ENCODE measurements at places on chromosomes 2 and 18. TPM values are rescaled to one million over a fixed set of nuclear protein-coding genes. Genes with fewer than 3 reads are reported as not detected.

DNA sequence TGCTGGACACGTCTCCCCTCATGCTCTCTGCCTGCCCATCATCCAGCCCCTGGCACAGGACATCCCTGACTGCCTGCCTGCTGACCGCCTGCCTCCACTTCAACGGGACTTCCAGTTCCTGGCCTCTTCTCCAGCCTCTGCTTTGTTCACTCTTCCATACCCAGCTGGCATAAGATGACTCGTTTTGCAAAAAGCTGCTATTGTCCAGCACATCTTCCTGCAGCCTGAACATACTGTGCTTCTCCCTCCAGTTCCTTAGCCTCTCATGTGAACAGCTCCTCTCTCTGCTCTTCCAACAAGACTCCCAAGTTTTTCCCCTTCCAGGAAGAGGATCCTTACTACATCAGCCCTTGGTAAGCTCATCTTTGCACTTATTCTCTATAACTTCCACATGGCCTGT lies 62.4 kb upstream of the SKOR2 start:
- DNase-seq, result no peak

GRCh38 chr2:8661736-8662135 lies 20.1 kb upstream of the ID2 start:
- DNase-seq, result no peak

DNA sequence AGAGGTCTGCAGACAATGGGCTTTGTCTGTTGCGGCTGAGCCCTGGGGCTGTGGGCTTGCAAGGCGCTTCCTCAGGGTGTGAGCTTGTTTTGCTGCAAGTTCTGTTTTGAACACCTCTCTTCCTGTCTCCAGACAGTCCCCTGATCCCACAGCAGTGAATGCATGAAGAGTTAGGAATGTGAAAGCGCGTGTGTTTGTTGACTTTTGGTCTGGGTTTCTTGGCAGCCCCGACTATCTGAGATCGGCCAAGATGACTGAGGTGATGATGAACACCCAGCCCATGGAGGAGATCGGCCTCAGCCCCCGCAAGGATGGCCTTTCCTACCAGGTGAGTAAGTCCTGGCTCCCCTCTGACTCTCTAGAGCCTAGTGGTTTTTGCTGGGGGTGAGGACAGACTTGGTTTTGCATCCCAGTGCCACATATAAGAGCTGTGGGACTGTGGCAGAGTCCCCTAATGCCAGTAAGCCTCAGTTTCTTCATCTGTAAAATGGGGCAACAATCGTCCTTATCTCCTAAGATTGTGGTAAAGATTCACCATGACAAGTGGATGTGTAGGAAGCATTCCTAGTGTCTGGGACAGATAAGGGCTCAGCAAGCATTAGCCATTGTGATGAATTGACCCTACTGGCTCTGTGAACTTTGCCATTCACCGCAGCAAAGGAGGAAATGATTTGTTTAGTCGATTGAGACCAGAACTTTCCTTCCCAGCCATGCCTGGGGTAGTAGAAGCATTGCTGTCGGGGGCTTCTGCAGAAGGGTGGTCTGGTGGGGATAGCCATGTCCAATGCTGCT lies 3.0 kb downstream of the LBH start:
- peak; percentile 64 for DNase-seq

The GCG gene
- not detected for total RNA-seq

DNA sequence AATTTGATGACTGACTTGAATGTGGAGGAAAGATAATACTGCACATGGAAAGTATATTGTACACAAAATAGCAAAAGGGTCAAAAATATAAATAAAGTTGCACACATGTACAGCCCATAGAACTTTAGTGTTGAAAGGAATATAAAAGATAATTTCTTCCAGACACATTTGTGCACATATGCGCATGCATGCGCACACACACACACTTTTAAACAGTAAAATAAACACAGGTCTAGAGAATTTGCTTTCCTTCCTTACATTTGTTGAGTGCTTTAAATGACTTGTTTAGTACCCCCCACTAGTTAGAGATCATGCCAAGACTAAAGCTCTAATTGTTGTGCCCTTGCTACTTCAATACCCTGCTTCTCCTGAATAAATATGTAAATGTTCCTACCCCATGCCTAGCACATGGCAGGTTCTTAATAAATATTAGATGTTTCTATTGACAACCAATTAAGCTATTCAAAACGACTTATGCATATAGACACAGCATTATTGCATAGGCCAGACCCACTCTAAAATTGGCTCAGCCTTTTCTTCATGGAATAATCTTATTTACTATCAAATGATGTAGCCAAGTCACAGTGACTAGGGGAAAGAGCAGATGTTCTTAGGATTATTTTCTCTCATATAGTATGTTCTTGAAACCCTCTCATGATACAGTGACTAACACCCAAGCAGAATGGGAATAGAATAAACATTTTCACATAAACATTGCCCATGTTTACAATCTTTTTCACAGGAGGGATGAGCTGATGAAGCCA lies 165.5 kb upstream of the ACVR2A start:
- DNase-seq, result no peak

DNA sequence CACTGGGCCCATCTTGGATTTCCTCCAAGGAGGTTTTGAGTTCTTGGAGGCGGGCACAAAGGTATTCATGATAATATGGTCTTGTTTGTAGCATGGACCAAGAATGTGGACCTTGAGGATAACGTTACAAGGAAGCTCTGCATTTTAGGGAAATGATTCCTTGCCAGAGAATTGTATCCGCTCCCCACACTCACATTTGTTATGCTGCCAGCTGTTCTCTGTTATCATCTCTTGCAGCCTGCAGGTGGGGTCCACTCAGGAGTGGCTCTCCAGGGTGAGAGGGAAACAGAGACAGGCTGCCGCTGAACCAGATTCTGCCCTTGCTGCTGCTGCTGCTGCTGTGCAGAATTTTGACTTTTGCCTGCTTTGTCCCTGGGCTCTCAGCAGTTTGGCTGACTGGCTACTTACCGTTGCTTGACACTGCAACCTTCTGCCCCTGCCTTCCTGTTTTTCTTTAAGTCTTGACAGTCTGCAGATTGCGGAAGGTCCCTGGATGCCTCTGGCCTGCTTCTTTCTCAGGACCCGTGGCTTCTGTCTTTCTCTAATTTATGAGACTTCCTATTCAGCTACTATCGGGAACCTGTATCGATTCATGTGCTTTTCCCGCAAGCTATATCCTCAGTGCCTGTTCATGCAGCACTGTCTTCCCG lies 122.3 kb upstream of the DOCK10 start:
- DNase-seq, result no peak

The FAP gene
- not detected for total RNA-seq

The ANKRD30B gene
- not detected for total RNA-seq

- peak; percentile 24 for DNase-seq
These were observed 296.5 kb upstream of the GYPC start for GRCh38 chr2:126359494-126359893.

DNA sequence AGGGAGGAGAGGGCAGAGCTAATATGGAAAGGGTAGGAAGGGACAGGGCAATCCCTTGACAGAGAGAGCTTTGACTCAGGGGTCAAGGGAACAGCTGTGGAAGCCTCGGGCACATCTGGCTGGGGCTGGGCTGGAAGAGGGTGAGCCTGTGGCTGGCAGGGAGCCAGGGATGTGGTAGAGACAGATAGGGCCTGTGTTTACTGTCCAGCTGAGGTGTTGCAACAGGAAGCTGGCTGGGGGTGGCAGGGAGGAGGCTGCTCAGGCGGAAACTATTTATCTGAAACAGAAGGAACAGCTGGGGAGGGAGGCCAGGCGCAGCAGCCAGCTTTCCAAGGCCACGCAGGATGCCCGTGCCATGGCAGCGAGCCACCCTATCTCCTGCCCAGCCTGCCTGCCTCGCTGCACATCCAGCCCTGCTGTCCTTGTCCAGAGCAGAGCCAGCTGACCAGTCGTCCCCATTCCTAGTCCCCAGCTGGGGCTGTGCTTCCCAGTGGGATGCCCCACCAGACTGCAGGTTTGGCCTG lies 264.7 kb downstream of the CYP26B1 start:
- DNase-seq, result no peak

GRCh38 chr18:13534631-13535030 lies 191.7 kb downstream of the FAM210A start:
- no peak for DNase-seq

The FNDC4 gene
- total RNA-seq, result not detected

GRCh38 chr2:9697909-9698308 lies 67.1 kb upstream of the YWHAQ start:
- peak; percentile 44 for DNase-seq

DNA sequence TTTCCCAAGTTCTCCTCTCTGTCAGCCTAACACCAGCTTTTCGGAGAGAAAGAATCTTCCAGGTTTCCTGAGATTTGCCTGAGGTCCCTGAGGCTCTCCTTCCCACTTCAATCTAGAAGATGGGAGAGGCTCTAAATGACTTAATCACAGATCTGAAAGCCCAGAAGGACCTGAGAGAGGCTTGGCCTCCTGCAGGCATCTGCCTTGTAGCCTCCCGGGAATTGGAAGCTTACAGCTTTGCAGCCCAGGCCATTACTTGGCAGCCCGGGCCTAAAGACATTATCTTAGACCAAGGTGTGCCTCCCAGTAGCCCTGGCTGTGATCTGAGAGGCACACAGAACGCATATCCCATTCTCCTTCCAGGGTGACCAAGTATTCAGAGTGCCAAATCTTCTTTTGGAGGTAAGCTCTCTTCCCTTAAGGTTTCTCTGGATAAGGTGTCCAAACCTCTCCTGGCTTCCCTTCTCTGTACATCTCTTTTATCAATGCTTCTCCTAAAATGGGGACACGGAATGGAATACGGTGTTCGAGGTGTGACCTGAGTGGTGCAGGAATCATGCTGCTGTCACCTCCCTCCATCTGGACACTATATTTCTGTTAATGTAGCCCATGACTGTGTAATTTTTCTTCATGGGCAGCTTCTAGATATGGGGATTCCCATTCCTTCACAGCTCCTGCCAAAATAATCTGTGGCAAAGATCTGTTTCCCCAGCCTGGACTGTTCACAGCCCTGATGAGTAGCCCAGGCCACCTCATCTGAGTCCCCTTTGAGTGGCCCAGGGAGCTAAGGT lies 16.0 kb downstream of the CTIF start:
- DNase-seq, result no peak

The NTSR2 gene
- total RNA-seq, result not detected
